ENCODE measurements at places on chromosomes 12 and 14. TPM values are rescaled to one million over a fixed set of nuclear protein-coding genes. Genes with fewer than 3 reads are reported as not detected.
A peak's percentile ranks its signal among the peaks of the same experiment; 100 is the strongest.

GRCh38 chr14:74859757-74860552 lies 16.0 kb downstream of the PROX2 start:
- H3K36me3 ChIP-seq: no peaks in the 10 kb centered on the region
- no peak overlapping the region for H3K4me3 ChIP-seq
- H3K27me3 ChIP-seq: no peaks in the 10 kb centered on the region
- H3K4me1 ChIP-seq: no peaks in the 10 kb centered on the region

The SLCO1B1 gene
- total RNA-seq: not detected

DNA sequence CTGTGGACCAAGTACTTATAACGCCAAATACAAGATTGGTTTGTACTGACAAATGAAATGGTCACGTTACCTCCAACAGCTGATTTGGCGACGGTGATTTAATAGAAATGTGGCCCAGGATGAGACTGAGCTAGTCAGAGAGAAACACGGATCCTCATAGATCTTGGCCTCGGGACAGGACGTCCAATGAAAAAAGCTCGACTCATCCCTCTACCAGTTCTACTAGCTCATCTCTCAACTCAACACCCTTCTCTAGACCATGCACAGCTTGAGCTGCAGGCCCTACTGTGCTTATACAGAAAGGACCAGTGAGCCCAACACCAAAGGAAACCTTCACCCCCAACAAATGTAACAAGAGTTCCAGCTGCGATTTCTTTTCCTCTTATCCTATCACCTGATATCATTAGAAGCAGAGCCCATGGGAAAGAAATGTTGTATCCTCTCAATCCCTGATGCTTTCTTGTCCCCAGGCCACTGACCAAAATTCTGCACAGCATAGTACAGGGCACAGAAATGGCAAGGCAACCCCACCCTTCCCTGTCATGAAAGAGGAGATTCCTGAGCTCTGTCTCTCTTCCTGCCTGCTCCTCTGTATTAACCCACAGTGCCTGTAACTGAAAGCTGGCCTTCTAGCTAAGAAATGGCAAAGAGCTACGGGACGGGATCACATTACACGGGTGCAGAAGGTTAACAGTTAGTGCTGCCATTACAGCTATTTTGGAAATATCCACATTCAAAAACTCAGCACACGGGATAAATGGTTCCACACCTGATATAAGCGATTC lies 39.2 kb downstream of the DICER1 start:
- no peaks in the 10 kb centered on the region for H3K4me1 ChIP-seq
- H3K27ac ChIP-seq: no peak overlapping the region
- no peak for DNase-seq
- H3K36me3 ChIP-seq: peaks cover 32% of the 10 kb centered on the region
- H3K27me3 ChIP-seq: no peaks in the 10 kb centered on the region
- no peak overlapping the region for H3K4me3 ChIP-seq

DNA sequence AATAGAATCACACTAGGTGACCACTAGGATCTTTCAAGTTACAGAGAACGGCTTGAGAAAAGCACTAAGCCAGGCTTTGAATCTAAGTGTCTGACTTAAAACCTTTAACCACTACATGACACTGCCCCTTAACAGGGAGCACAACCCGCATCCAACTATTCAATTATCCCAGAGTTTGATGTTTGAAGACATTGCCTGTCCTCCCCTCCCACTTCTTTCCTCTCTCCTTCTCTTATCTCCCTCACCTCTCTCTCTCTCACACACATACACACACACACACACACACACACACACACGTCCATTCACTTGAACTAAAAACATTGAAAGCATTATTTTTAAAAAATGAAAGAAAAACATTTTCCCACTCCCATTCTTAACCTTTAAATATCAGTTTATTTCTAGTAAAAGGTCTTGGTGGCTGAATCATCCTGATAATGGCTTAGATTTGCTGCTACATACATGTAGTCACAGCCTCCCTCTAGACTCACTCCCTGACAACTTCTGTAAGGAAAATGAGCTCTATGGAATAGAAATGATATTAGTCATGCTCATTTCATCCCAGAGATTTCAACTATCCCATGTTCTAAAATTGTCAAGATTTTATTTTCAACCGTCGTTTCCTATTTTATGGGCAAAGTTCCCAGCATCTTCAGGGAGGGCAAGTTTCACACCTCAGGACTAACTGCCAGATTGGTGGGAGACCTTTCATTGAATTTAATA lies 53.5 kb upstream of the RAP1B start:
- H3K27me3 ChIP-seq: no peaks in the 10 kb centered on the region
- peaks cover 26% of the 10 kb centered on the region for H3K4me1 ChIP-seq
- peak overlapping the region; percentile 27 for H3K4me3 ChIP-seq
- peak overlapping the region; percentile 89 for H3K27ac ChIP-seq
- H3K36me3 ChIP-seq: no peaks in the 10 kb centered on the region

- H3K4me3 ChIP-seq: no peak overlapping the region
- H3K4me1 ChIP-seq: no peaks in the 10 kb centered on the region
- no peaks in the 10 kb centered on the region for H3K36me3 ChIP-seq
- peak; percentile 53 for DNase-seq
Measured at GRCh38 chr14:103273145-103273744, 60.8 kb upstream of the EIF5 start.

The TEP1 gene
- total RNA-seq: 33.3 TPM

The PTMS gene
- total RNA-seq: 72.7 TPM

- no peak overlapping the region for H3K27ac ChIP-seq
- H3K4me3 ChIP-seq: no peak overlapping the region
- no peaks in the 10 kb centered on the region for H3K27me3 ChIP-seq
Measured at GRCh38 chr12:57541717-57542116, 5.3 kb downstream of the DCTN2 start.

The DUSP16 gene
- total RNA-seq: 5.1 TPM

The CACNB3 gene
- total RNA-seq: 15.2 TPM

The TMEM106C gene
- total RNA-seq: 57.5 TPM

GRCh38 chr12:98438656-98439230 lies 76.6 kb upstream of the TMPO start:
- H3K27ac ChIP-seq: no peak overlapping the region
- H3K27me3 ChIP-seq: peaks cover 1% of the 10 kb centered on the region
- H3K36me3 ChIP-seq: no peaks in the 10 kb centered on the region
- peaks cover 17% of the 10 kb centered on the region for H3K4me1 ChIP-seq
- DNase-seq: no peak

Measured in osteoblast (primary cell).